ENCODE measurements at places on chromosomes 12 and 14. TPM values are rescaled to one million over a fixed set of nuclear protein-coding genes. Genes with fewer than 3 reads are reported as not detected.

PIANP gene
- not detected for total RNA-seq

NR4A1 gene
- total RNA-seq = 6.9 TPM

SLC6A12 gene
- total RNA-seq = not detected

GARIN6 gene
- total RNA-seq = not detected

SLC41A2 gene
- 4.0 TPM for total RNA-seq

NXPH4 gene
- total RNA-seq = 0.71 TPM
